Osteoblast (primary cell): ENCODE measurements at places on chromosomes 7 and 10. TPM values are rescaled to one million over a fixed set of nuclear protein-coding genes. Genes with fewer than 3 reads are reported as not detected.

The BET1 gene
- total RNA-seq, result 20.6 and 22.4 TPM in 2 replicates

- peaks cover 14% of the 10 kb centered on the region for H3K4me1 ChIP-seq
- H3K36me3 ChIP-seq, result no peaks in the 10 kb centered on the region
- peak overlapping the region; percentile 50 for H3K27ac ChIP-seq
- no peak overlapping the region for H3K4me3 ChIP-seq
- no peak for DNase-seq
These were observed 4.6 kb downstream of the TECTB start for GRCh38 chr10:112287844-112288243.

The HTRA1 gene
- 392 and 413 TPM in 2 replicates for total RNA-seq

The SMKR1 gene
- 0.72 and 0.88 TPM in 2 replicates for total RNA-seq

The GPR85 gene
- 7.2 and 10.3 TPM in 2 replicates for total RNA-seq

The ZNF727 gene
- total RNA-seq, result 0.29 and 1.8 TPM in 2 replicates

GRCh38 chr7:31857172-31857571 lies 170.2 kb downstream of the PPP1R17 start:
- no peak for DNase-seq
- H3K36me3 ChIP-seq, result peaks cover 4% of the 10 kb centered on the region
- H3K4me1 ChIP-seq, result no peaks in the 10 kb centered on the region
- H3K4me3 ChIP-seq, result no peak overlapping the region

- peaks cover 22% of the 10 kb centered on the region for H3K4me1 ChIP-seq
- H3K27ac ChIP-seq, result no peak overlapping the region
- DNase-seq, result no peak
- H3K36me3 ChIP-seq, result no peaks in the 10 kb centered on the region
- no peak overlapping the region for H3K4me3 ChIP-seq
These were observed 37.7 kb downstream of the PRKG1 start for GRCh38 chr10:51112013-51112412.

GRCh38 chr10:74289951-74290350 lies 138.9 kb downstream of the ADK start:
- no peaks in the 10 kb centered on the region for H3K36me3 ChIP-seq
- no peak for DNase-seq
- peak overlapping the region; percentile 47 for H3K4me3 ChIP-seq
- H3K27me3 ChIP-seq, result no peaks in the 10 kb centered on the region

- H3K27me3 ChIP-seq, result no peaks in the 10 kb centered on the region
- no peak overlapping the region for H3K27ac ChIP-seq
- no peak for DNase-seq
- H3K4me1 ChIP-seq, result peaks cover 5% of the 10 kb centered on the region
- H3K4me3 ChIP-seq, result no peak overlapping the region
These were observed 744.7 kb upstream of the GALNT17 start for GRCh38 chr7:70387217-70387616.

The PDE6C gene
- total RNA-seq, result not detected in 2 replicates

DNA sequence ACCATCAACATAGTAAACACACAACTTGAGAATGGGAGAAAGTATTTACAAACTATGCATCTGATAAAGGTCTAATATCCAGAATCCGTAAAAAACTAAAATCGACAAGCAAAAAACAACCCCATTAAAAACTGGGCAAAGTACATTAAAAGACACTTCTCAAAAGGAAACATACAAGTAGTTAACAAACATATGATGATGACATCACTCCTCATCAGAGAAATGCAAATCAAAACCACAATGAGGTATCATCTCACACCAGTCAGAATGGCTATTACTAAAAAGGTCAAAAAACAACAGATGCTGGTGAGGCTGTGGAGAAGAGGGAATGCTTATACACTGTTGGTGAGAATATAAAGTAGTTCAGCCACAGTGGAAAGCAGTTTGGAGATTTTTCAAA lies 125.1 kb downstream of the TFPI2 start:
- H3K27me3 ChIP-seq, result no peaks in the 10 kb centered on the region
- H3K27ac ChIP-seq, result no peak overlapping the region
- H3K4me3 ChIP-seq, result no peak overlapping the region
- H3K4me1 ChIP-seq, result no peaks in the 10 kb centered on the region
- no peak for DNase-seq

The SUN3 gene
- not detected in 2 replicates for total RNA-seq

The SLC18A2 gene
- total RNA-seq, result under 0.01 TPM in 1 of 2 replicates, not detected in the other

GRCh38 chr7:16978358-16979244 lies 96.8 kb upstream of the AGR3 start:
- H3K27ac ChIP-seq, result peak overlapping the region; percentile 77
- no peak overlapping the region for H3K4me3 ChIP-seq
- H3K27me3 ChIP-seq, result no peaks in the 10 kb centered on the region
- peaks cover 20% of the 10 kb centered on the region for H3K4me1 ChIP-seq
- DNase-seq, result peak; percentile 1
- no peaks in the 10 kb centered on the region for H3K36me3 ChIP-seq

- no peak for DNase-seq
- H3K27ac ChIP-seq, result no peak overlapping the region
- H3K27me3 ChIP-seq, result no peaks in the 10 kb centered on the region
- H3K4me3 ChIP-seq, result no peak overlapping the region
These were observed 23.6 kb downstream of the ABI1 start for GRCh38 chr10:26837139-26837538.

- peak; percentile 91 for DNase-seq
- no peaks in the 10 kb centered on the region for H3K36me3 ChIP-seq
- no peak overlapping the region for H3K4me3 ChIP-seq
- H3K4me1 ChIP-seq, result peaks cover 20% of the 10 kb centered on the region
- H3K27me3 ChIP-seq, result no peaks in the 10 kb centered on the region
These were observed 55.2 kb downstream of the FHIP2A start for GRCh38 chr10:114876602-114877300.

DNA sequence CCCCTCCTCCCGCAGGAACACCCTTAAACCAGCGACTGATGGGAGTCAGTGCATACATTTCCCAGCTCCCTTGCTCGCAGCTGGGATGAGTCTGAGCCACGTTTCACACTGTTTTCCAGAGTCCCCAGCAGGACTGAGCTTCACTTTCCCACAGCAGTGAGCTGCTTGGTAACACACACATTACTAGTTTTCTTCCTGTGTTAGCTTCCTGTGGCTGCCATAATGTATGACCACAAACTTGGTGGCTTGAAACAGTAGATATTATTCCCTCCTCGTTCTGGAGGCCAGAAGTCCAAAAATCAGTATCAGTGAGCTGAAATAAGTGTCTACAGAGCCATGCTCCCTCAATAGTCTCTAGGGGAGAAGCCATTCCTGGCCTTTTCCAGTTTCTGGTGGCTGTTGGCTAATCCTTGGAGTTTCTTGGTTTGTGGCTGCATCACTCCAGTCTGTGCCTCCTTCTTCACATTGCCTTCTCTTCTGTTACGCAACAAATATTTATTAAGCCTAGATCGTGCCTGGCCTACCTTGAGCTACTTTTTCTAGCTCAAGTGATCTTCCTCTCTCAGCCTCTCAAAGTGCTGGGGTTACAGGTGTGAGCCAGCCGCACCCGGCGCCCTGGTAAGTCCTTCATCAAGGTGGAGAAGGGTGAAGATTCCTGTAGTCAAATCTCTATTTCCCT lies 26.2 kb upstream of the CARD11 start:
- H3K36me3 ChIP-seq, result no peaks in the 10 kb centered on the region
- H3K27me3 ChIP-seq, result no peaks in the 10 kb centered on the region
- no peak for DNase-seq
- no peaks in the 10 kb centered on the region for H3K4me1 ChIP-seq

- DNase-seq, result peak; percentile 79
- H3K4me3 ChIP-seq, result peak overlapping the region; percentile 87
- H3K27ac ChIP-seq, result peak overlapping the region; percentile 85
- no peaks in the 10 kb centered on the region for H3K27me3 ChIP-seq
These were observed 507 bp downstream of the STN1 start for GRCh38 chr10:103917302-103918052.

DNA sequence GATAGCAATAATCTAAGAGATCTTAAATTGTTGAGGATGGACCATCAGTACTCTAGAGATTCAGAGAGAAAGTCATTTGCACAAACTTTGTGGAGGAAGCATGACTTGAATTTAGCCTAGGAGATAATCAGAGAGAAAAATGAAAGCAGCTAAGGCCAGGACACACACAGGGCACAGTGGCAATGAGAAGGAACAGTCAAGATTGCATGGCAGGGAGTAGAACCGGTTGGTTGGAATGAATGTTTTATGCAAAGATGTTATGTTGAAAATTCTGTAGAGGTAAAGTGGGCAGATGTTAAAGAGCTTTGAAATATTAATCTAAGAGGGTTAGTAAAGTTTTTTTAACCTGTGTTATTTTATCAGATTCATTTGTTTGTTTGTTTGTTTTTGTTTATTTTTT lies 521.8 kb downstream of the GATA3 start:
- no peaks in the 10 kb centered on the region for H3K4me1 ChIP-seq
- no peak overlapping the region for H3K4me3 ChIP-seq
- no peaks in the 10 kb centered on the region for H3K36me3 ChIP-seq
- no peak for DNase-seq

The CYP3A5 gene
- total RNA-seq, result under 0.01 TPM in 2 replicates

The EBLN1 gene
- total RNA-seq, result not detected in 2 replicates

DNA sequence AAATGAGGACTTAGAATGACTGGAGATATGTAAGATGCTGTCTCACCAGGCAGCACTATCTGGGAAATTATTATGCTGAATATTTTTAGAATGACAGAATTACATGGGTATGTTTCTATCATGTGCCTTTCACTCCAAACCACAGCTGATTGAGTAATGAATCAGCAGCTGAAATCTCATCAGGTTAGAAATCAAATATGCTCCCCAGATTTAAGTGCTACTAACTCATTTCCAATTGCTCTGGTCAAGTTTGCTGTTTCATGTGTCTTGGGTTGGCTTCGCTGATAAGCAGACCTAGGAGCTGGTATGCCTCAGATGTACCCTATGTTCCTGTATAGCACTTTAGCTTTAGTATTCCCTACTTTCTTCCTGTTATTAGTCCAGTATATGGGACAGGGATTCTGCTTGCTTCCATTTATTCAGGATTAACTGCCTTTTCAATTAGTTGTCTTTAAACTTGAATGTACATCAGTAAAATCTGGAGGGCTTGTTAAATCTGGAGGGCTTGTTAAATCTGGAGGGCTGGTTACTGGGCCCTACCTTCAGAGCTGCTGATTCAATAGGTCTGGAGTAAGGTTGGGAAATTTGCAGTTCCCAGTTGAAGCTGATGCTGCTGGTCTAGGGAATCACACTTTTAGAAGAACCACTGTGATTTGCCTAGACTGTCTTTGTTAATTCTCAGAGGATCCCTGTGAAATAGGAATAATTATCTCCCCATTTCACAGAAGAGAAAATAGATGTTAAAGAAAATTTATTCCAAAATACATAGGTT lies 172.9 kb downstream of the DKK1 start:
- peak overlapping the region; percentile 92 for H3K27ac ChIP-seq
- H3K4me1 ChIP-seq, result peaks cover 36% of the 10 kb centered on the region
- no peak overlapping the region for H3K4me3 ChIP-seq
- H3K27me3 ChIP-seq, result no peaks in the 10 kb centered on the region
- DNase-seq, result peak; percentile 82
- no peaks in the 10 kb centered on the region for H3K36me3 ChIP-seq

GRCh38 chr7:9242636-9243035 lies 809.2 kb downstream of the NXPH1 start:
- no peaks in the 10 kb centered on the region for H3K36me3 ChIP-seq
- DNase-seq, result no peak
- H3K4me3 ChIP-seq, result no peak overlapping the region
- no peaks in the 10 kb centered on the region for H3K4me1 ChIP-seq
- no peaks in the 10 kb centered on the region for H3K27me3 ChIP-seq

The MYOZ1 gene
- total RNA-seq, result not detected in 2 replicates

DNA sequence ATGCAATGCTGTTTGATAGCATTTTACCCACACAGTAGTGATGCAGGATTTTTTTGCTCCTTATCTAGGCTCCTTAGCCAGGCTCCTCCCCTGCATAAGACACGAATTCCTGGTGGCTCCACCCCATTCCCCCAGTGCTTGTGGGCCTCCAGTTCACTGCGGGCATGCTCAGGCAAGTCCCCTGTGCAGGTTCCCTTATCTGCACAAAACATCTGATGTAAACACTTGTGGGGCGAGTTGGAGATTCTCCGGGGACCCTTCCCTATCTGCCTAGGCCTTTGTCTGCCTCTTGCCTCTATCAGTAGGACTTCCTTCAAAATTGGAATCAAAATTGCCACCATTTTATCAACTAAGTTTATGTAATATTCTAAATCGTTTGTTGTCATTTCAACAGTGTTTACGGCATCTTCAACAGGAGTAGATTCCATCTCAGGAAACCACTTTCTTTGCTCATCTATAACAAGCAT lies 5.4 kb upstream of the STK17A start:
- peaks cover 17% of the 10 kb centered on the region for H3K4me1 ChIP-seq
- no peak overlapping the region for H3K4me3 ChIP-seq
- no peaks in the 10 kb centered on the region for H3K27me3 ChIP-seq
- H3K36me3 ChIP-seq, result no peaks in the 10 kb centered on the region
- no peak overlapping the region for H3K27ac ChIP-seq

DNA sequence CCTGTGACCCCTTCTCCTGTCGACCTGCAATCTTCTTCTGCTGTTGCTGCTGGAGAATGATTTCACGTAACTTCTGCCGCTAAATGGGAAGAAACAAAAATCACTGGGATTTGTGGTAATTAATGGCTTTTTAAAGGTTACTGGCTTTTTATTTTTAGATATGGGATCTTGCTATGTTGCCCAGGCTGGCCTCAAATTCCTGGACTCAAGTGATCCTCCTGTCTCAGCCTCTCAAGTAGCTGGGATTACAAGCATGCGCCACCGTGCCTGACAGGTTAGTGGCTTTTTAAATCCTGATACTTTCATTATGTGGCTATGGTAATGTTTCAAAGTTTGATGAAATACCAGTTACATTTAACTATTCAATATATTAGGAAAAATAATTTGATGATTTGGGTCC lies 154.6 kb downstream of the GALNT11 start:
- peaks cover 58% of the 10 kb centered on the region for H3K36me3 ChIP-seq
- no peak for DNase-seq
- H3K27ac ChIP-seq, result no peak overlapping the region
- no peaks in the 10 kb centered on the region for H3K4me1 ChIP-seq
- no peaks in the 10 kb centered on the region for H3K27me3 ChIP-seq
- H3K4me3 ChIP-seq, result no peak overlapping the region

GRCh38 chr7:139058943-139059342 lies 23.1 kb upstream of the ZC3HAV1L start:
- H3K36me3 ChIP-seq, result peaks cover 27% of the 10 kb centered on the region
- no peak overlapping the region for H3K4me3 ChIP-seq
- peaks cover 9% of the 10 kb centered on the region for H3K4me1 ChIP-seq
- DNase-seq, result no peak
- no peaks in the 10 kb centered on the region for H3K27me3 ChIP-seq

DNA sequence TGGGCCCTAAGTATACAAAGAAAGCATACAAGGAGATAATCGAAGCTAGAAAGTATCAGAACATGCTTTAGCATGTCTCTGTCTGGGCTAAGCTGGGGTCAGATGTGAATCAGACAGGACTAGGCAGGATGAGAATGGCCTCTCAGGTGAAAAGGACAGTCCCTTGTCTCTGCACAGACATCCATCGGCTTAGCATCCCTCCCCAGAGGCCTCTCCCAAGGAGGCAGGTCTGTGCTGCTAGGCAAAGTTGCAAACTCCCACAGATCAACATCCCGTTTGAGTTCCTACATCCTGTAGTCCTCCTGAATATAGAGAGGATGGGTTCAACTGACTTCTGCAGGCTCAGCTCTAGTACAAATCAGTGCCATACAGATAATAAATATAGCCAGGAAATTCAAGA lies 24.5 kb downstream of the CHST15 start:
- peaks cover 3% of the 10 kb centered on the region for H3K4me1 ChIP-seq
- H3K36me3 ChIP-seq, result no peaks in the 10 kb centered on the region
- no peak overlapping the region for H3K27ac ChIP-seq
- H3K27me3 ChIP-seq, result peaks cover 12% of the 10 kb centered on the region

- H3K4me3 ChIP-seq, result no peak overlapping the region
- no peak for DNase-seq
- H3K27me3 ChIP-seq, result no peaks in the 10 kb centered on the region
- no peaks in the 10 kb centered on the region for H3K36me3 ChIP-seq
These were observed 322.9 kb upstream of the AKR1E2 start for GRCh38 chr10:4503076-4503475.
